ENCODE measurements at places on chromosomes 7 and 10.

DNA sequence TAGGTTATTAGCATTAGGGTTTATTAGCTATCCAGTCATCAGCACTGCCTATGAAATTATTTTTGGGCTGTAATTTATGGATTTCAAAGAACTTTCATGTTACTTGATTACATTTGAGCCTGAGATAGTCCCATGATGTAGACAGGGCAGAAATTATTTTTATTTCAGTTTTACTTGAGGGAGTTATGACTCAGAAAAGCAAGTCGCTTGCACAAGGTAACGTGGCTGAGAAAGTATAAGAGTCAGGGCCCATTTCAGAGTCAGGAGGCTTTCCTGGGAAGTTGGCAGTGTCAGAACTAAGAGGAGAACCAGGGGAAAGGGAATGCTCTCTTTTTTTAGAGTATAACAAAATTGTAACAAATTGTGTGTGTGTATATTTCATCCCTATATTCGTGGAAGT, 16.5 kb downstream of the GATA3 start:
- H3K4me3 ChIP-seq = no peak overlapping the region
- no peak for DNase-seq
- H3K36me3 ChIP-seq = no peaks in the 10 kb centered on the region
- no peaks in the 10 kb centered on the region for H3K4me1 ChIP-seq

- H3K27me3 ChIP-seq = no peaks in the 10 kb centered on the region
- H3K4me1 ChIP-seq = no peaks in the 10 kb centered on the region
- no peaks in the 10 kb centered on the region for H3K36me3 ChIP-seq
- DNase-seq = no peak
- H3K4me3 ChIP-seq = no peak overlapping the region
These were observed 2.5 kb upstream of the UCMA start for GRCh38 chr10:13236638-13237037.

DNA sequence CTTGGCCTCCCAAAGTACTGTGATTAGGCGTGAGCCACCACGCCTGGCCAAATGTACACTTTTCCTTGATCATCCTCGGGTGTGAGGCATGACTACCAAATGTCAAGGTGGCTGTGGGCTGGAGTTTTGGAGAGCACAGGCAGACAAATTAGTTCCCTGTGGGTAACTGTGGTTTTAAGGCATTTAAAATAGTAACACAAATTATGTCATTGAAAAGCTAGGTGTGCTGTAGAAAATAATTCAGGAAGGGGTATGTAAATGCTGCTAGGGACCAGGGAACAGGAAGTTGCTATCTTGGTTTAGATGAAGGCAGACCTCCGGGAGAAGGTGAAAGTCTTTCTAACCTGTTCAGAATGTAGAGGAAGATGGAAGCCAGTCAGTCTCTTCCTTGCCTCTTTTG, 9.9 kb downstream of the GLRX3 start:
- H3K27ac ChIP-seq = no peak overlapping the region
- H3K36me3 ChIP-seq = peaks cover 15% of the 10 kb centered on the region
- no peaks in the 10 kb centered on the region for H3K27me3 ChIP-seq
- DNase-seq = no peak
- H3K4me3 ChIP-seq = no peak overlapping the region

- no peak overlapping the region for H3K4me3 ChIP-seq
These were observed 1.6 kb downstream of the FFAR4 start for GRCh38 chr10:93568105-93568390.

- H3K27me3 ChIP-seq = no peaks in the 10 kb centered on the region
- DNase-seq = peak; percentile 82
- H3K4me3 ChIP-seq = no peak overlapping the region
- H3K4me1 ChIP-seq = no peaks in the 10 kb centered on the region
These were observed 138.2 kb downstream of the SVIL start for GRCh38 chr10:29496341-29497162.

DNA sequence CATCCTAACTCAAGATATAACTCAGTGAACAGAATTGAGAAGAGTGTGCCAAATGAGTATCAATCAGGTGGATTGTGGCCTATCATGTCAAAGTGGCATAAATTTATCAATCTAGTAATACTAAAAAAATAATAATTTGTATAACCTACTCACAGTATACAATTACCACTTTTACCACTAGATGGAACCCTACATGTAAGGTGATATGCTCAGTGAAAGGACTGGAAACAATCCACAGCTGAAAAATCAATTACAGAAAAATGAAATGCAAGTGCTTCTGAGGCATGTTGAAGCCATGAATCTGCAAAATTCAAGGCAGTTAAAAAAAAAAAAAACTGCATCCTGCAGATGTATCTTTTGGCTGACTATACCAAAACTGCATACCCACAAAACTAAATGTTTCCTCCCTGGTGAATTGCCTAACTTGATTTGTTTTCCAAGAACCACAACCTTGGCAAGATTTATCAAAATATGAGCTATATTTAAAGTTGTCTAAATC, 13.9 kb downstream of the ARHGAP19 start:
- H3K4me1 ChIP-seq = peaks cover 9% of the 10 kb centered on the region
- no peak overlapping the region for H3K4me3 ChIP-seq
- peak overlapping the region; percentile 18 for H3K27ac ChIP-seq
- no peaks in the 10 kb centered on the region for H3K27me3 ChIP-seq
- H3K36me3 ChIP-seq = no peaks in the 10 kb centered on the region
- no peak for DNase-seq

DNA sequence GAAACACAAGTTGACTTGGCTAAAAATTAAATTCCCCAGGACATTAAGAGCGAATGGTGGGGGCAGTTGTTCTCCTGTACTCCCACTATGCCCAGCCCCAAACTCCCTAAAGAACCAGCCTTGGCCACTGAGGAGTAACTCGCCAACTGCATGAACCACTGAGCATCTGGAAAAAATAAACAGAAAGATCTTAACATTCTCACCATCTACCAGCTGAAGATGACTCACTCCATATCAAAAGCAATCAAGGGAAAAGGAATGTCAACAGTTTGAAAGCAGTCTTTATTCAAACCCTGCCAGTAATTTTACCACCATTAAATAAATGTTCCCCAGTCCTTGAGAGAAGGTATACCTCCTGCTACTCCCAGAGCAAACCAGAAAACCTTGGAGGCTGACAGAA, 45.4 kb downstream of the CTTNBP2 start:
- no peak for DNase-seq
- H3K36me3 ChIP-seq = no peaks in the 10 kb centered on the region
- no peaks in the 10 kb centered on the region for H3K4me1 ChIP-seq
- H3K27me3 ChIP-seq = no peaks in the 10 kb centered on the region
- no peak overlapping the region for H3K4me3 ChIP-seq
- H3K27ac ChIP-seq = no peak overlapping the region

GRCh38 chr10:111716032-111716431, 467.5 kb downstream of the GPAM start:
- no peak overlapping the region for H3K27ac ChIP-seq
- DNase-seq = no peak
- no peaks in the 10 kb centered on the region for H3K27me3 ChIP-seq
- H3K4me1 ChIP-seq = no peaks in the 10 kb centered on the region
- no peaks in the 10 kb centered on the region for H3K36me3 ChIP-seq

GRCh38 chr10:73810735-73811465, 498 bp downstream of the NDST2 start:
- peak; percentile 61 for DNase-seq
- H3K36me3 ChIP-seq = no peaks in the 10 kb centered on the region
- H3K4me1 ChIP-seq = no peaks in the 10 kb centered on the region
- peak overlapping the region; percentile 86 for H3K27ac ChIP-seq
- H3K4me3 ChIP-seq = peak overlapping the region; percentile 89

- no peaks in the 10 kb centered on the region for H3K27me3 ChIP-seq
- H3K4me1 ChIP-seq = no peaks in the 10 kb centered on the region
- peaks cover 56% of the 10 kb centered on the region for H3K36me3 ChIP-seq
These were observed 42.8 kb upstream of the FOXL3 start for GRCh38 chr7:247181-247580.

DNA sequence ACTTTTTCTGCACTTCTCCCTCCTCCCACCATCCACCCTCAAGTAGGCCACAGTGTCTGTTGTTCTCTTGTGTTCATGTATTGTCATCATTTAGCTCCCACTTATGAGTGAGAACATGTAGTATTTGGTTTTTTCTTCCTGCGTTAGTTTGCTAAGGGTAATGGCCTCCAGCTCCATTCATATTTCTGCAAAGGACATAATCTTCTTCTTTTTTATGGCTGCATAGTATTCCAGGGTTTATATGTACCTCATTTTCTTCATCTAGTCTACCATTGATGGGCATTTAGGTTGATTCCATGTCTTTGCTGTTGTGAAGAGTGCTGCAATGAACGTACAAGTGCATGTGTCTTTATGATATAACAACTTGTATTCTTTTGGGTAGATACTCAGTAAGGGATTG, 230.4 kb downstream of the ARL4A start:
- no peak overlapping the region for H3K4me3 ChIP-seq
- no peak overlapping the region for H3K27ac ChIP-seq

- no peaks in the 10 kb centered on the region for H3K36me3 ChIP-seq
- H3K27me3 ChIP-seq = no peaks in the 10 kb centered on the region
These were observed 39.9 kb upstream of the FGL2 start for GRCh38 chr7:77239471-77239870.

- no peaks in the 10 kb centered on the region for H3K27me3 ChIP-seq
- H3K4me1 ChIP-seq = no peaks in the 10 kb centered on the region
- no peak for DNase-seq
- no peaks in the 10 kb centered on the region for H3K36me3 ChIP-seq
These were observed 128.5 kb downstream of the SND1 start for GRCh38 chr7:127780489-127780888.

- H3K36me3 ChIP-seq = no peaks in the 10 kb centered on the region
- H3K27ac ChIP-seq = no peak overlapping the region
- no peaks in the 10 kb centered on the region for H3K4me1 ChIP-seq
- H3K27me3 ChIP-seq = no peaks in the 10 kb centered on the region
These were observed 12.2 kb upstream of the ADD3 start for GRCh38 chr10:109995595-109995994.

DNA sequence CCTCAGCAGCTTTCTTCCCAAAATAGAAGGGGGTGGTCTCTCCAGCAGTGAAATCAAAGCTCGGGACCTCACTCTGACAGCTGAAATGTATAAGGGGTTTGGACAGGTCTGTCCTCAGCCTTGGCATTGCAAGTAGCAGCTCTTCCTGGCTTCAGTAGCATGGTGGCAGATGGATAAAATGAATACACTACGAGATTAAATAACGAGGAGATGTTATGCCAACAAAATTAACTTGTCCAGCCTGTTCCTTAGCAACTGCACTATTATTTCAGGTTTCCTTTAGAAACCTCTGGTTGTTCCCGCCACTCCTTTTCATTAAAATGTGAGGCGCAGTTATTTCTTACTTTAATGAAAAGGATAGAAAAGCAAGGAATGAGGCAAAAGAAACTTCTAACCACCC, 24.9 kb downstream of the PRLHR start:
- no peak overlapping the region for H3K27ac ChIP-seq
- no peak overlapping the region for H3K4me3 ChIP-seq
- no peaks in the 10 kb centered on the region for H3K4me1 ChIP-seq
- no peak for DNase-seq
- no peaks in the 10 kb centered on the region for H3K36me3 ChIP-seq

GRCh38 chr7:136514776-136515175, 353.7 kb upstream of the CHRM2 start:
- H3K4me3 ChIP-seq = no peak overlapping the region
- no peaks in the 10 kb centered on the region for H3K4me1 ChIP-seq
- H3K27me3 ChIP-seq = no peaks in the 10 kb centered on the region
- no peak overlapping the region for H3K27ac ChIP-seq
- H3K36me3 ChIP-seq = no peaks in the 10 kb centered on the region

- H3K36me3 ChIP-seq = no peaks in the 10 kb centered on the region
- no peak overlapping the region for H3K27ac ChIP-seq
- no peaks in the 10 kb centered on the region for H3K27me3 ChIP-seq
- no peak for DNase-seq
These were observed 72.8 kb downstream of the FGFR2 start for GRCh38 chr10:121525251-121526134.

GRCh38 chr7:77783545-77783944, 14.7 kb downstream of the TMEM60 start:
- peaks cover 10% of the 10 kb centered on the region for H3K36me3 ChIP-seq
- no peak for DNase-seq
- H3K27me3 ChIP-seq = no peaks in the 10 kb centered on the region

DNA sequence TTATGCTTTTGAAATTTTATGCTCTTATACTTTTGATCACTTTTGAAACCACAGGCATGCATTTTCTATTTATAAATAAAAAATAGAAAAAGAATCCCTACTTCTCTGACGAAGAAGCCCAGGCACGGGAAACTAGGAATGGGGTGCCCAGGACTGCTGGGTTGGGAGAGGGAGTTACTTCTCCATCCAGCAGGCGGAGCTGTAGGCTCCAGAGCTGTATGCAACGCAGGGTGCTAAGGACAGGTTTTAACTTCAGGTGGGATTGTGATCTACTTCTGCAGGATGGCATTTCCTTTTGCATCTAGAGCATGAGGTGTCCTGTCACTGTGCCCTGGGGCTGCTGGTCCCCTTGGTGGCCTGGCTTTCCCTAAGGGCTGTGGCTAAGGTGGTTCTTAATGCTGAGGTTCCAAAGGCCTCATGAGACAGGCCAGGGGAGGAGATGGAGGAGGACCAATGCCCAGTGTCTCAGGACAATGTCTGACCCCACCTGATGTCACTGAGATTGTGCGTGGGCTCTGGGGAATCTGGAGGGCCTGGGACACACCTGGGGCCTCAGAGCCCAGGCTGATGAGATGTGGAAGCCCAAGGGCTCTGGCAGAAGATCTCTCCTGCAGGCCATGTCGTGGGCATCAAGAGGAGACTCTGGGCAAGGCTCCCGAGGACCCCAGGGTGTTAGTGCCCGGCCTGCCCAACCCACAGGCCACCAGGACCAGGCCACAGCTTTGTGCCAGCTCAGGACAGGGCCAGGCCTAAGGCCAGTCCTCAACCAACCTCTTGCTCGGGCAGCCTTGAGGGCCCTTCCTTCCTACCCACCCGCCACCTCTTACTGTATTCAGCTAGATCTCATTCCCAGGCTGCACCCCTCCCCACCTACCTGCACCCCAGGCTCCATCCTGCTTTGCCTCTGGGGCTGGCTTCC, 507 bp downstream of the CCDC201 start:
- H3K27ac ChIP-seq = no peak overlapping the region
- no peaks in the 10 kb centered on the region for H3K4me1 ChIP-seq
- peak; percentile 44 for DNase-seq
- no peaks in the 10 kb centered on the region for H3K27me3 ChIP-seq
- no peaks in the 10 kb centered on the region for H3K36me3 ChIP-seq
- H3K4me3 ChIP-seq = no peak overlapping the region

DNA sequence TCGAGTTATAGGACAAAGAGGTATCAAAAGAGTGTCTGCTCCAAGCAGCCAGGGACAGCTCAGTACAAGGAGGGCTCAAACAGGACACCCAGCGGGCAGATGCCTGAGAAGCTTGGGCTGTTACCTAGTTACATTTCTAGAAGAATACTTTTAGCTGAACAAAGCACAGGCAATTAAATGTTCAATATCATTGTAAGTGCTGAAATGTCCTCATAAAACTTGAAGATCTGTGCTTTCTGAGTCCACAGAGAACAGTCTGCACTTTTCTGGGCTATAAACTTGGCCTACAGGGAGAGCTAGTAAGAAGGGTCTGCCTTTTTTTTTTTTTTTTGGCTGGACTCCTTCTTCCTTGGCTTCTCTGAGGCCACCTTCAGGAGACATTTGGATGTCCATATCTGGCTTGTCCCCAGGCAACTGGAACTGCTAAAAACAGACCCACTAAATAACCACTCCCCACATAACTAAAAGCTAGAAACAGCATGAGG, 123.2 kb downstream of the SLC16A9 start:
- H3K27ac ChIP-seq = no peak overlapping the region
- no peaks in the 10 kb centered on the region for H3K4me1 ChIP-seq
- no peak for DNase-seq
- H3K27me3 ChIP-seq = no peaks in the 10 kb centered on the region
- H3K36me3 ChIP-seq = no peaks in the 10 kb centered on the region
